Trophoblast cell (in vitro differentiated cells and primary cell): ENCODE measurements at places on chromosomes 12 and 14.

- no peak for DNase-seq
These were observed 27.2 kb upstream of the HSPB8 start for GRCh38 chr12:119151445-119152026.

DNA sequence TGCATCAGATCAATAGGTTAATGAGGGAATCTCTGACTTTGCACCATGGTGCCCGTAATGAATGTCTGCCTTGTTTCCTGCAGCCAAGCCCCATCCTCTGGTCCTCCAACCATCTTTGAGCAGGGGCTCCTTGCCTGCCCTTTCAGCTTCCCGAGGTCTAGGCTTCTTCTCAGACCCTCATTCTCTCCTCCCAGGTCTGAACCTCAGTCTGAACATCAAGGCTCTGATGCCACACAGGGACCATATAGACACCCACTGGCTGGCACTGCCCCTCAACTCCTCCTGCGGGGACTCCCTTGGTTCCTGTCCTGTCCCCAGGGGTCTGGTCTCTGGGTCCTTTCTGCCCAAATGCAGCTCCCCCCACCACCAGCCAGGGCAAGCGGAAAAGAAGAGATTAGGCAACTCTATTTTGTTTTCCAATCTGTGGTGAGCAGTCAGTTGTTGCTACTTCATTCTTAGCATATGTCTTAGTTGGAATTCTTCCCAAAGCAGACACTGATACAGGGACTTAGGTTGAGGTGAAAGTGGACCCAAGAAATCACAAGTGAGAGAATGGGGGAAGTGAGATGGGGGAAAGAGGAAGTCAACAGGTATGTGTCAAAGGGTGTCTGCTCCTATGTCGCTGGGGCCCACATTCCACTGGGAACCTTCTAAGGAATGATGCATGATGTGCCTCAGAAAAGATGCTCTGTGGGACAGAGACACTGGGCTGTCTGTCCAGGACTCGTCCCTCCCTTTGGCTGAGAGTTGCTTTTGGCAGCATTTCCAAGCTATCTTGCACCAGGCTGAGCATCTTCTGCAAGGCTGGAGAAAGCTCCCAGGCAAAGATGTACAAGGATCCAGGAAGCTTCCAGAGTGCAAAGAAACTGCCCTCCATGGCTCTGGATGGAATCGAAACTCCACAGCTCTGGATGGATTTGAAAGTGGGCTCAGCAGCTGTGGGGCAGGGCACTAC, 1096.5 kb upstream of the TMEM132C start:
- DNase-seq: no peak

GRCh38 chr12:92218394-92219077, 72.9 kb upstream of the BTG1 start:
- DNase-seq: no peak

- no peak for DNase-seq
These were observed 1.5 kb upstream of the PPP1CC start for GRCh38 chr12:110744151-110744571.

- DNase-seq: no peak
These were observed 553 bp downstream of the CLEC14A start for GRCh38 chr14:38255408-38255672.

GRCh38 chr12:130953771-130954543, at the start of gene ADGRD1:
Gene ADGRD1 (plus strand): TSS chr12:130953907. CDS start chr12:130954466, 559 bp downstream.
- DNase-seq: peak; percentile 18

- DNase-seq: no peak
These were observed 36.2 kb upstream of the KCNH3 start for GRCh38 chr12:49502590-49502989.

DNA sequence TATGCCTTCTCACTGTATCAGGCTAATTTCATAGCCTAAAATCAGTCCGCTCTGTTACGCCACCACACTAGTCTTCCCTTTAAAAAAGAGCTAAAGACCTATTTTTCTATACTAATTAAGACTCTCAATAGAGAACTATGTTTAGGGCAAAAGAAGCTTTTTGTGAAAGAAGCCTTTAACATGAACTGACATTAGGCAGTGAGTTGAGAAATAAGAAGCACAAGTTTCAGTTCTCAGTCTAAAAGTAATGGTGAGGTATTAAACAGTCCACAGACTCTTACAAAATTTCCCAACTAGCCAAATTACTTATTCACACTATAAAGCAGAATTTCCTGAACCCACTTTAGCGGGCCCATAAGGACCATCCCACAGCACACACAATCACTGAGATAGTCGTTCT, 93.7 kb downstream of the SOX5 start:
- DNase-seq: no peak

DNA sequence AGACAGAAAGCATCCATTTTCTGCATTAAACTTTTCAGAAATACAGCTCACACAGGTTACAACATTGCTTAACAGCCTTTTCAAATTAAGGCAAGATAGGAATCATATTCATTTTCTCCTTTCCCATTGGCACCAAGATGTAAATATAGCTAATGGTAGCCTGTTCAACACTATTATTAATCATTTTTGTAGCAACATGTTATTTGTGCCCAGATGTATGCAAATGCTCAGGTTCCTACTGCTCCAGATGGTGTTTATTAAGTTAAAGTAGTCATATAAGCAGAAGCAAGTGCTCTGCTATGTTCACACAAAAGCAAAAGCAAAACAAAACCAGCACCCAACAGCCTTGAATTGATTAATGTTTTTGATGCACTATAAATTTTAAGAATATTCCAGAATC, 1110.6 kb downstream of the SLC6A15 start:
- no peak for DNase-seq

- DNase-seq: no peak
These were observed 717 bp upstream of the KRT78 start for GRCh38 chr12:52849511-52849910.

DNA sequence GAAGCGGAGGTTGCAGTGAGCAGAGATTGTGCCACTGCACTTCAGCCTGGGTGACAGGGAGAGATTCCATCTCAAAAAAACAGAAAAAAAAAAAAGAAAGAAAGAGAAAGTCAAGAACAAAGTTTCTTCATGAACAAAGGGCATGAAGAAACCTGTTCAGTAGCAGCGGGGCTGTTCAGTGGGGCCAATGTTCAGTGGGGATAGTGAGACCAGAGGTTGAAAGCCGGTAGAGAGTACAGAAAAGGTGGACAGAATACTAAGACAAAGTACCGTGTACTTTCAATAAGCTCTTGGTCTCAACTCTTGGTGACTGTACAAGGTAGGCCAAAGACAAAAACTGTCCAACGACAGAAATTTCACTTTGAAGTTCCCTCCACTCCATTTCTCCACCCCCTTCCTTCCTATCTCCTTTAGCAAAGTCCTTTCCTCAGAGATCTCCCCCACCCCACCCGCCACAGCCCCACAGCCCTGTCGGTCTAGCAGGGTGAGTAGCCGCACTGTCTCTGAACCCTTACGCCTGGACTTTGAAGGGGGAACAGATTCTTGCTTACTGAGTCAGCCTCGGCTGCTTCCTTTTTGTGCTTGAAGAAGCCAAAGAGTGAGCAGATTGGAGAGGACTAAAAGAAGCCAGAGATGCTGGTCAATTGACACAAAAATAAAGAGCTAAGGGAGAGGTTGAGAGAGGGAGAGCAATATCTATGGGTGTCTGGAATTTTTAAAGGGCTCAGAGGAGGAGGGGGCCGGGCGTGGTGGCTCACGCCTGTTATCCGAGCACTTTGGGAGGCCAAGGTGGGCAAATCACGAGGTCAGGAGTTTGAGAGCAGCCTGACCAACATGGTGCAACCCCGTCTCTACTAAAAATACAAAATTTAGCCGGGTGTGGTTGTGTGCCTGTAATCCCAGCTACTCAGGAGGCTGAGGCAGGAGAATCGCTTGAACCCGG, 44.2 kb upstream of the FOS start:
- no peak for DNase-seq

GRCh38 chr12:19922717-19923116, 445.6 kb upstream of the PDE3A start:
- DNase-seq: no peak

DNA sequence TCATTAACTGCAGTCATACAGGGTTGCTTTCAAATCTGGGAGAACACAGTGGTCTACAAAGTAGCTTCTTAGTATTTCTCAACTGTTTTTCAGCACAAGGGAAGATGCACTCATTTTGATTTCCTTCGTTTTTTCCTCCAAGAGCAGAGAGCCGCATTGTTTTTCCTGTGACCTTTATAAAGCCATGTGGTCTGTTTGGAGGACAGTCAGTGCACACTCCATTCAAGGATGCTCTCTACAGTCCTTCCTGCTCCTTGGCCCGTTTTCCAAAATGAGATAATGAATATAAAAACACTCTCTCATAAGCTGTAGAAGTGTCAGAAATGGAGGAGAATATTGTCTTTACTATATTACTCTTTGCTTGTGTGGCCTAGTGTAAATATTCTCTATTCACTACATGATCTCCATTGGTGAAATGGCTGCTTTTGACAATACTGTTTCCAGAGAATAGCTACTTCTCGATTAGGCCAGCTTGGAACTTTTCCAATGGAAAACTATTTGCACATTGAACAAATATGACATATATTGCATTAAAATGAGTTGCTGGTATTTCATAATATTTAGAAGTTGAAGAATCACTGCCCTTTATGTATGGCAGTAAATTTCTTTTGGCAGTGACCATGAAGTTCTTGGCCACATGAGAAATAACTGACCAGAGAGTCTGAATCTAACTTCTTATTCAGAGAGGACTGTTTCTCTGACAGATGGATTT, 393.1 kb upstream of the RGS6 start:
- no peak for DNase-seq

GRCh38 chr12:103745962-103746361, 95.1 kb downstream of the NT5DC3 start:
- DNase-seq: no peak

- DNase-seq: no peak
These were observed 4.3 kb downstream of the MBIP start for GRCh38 chr14:36316131-36316530.

DNA sequence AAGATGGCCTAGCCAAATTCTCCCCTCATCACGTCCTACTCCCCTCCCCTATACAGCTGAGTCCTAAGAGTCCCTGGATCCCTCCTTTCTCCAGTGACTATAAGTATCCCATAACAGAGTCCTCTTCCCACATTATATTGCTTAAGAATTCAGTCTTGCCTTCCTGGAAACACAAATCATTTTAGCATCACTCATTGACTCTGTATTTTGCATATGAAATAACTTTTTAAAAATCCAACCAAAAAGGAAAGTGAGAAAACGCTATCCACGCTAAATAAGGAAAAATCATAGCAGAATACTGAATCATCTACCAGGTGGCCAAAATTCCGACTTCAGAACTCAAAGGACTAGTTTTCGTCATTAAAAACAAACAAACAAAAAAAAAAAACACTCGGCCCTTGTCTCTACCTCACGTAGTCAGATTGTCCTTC, 130.2 kb downstream of the GCH1 start:
- peak; percentile 87 for DNase-seq

DNA sequence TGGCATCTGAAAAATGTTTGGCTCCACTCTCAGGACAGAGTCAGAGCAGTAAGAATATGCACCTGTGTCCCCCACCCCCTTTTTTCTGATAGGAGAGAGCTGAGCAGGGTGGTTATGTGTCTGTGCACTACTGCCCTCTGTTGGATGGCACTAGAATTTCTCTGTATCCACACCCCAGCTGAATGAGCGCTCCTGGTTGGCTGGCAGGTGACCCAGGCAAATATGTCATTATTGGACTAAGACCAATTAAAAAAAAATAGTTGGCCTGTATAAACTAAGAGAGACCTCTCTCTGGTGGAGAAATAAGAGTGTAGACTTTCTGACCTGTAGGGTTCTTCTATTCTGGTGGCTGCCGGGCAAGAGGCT, 107.0 kb downstream of the PTCSC3 start:
- DNase-seq: peak; percentile 7

GRCh38 chr12:97638739-97639138, 176.1 kb downstream of the RMST start:
- no peak for DNase-seq

GRCh38 chr12:79934281-79935020, 446 bp downstream of the PPP1R12A start:
- no peak for DNase-seq

DNA sequence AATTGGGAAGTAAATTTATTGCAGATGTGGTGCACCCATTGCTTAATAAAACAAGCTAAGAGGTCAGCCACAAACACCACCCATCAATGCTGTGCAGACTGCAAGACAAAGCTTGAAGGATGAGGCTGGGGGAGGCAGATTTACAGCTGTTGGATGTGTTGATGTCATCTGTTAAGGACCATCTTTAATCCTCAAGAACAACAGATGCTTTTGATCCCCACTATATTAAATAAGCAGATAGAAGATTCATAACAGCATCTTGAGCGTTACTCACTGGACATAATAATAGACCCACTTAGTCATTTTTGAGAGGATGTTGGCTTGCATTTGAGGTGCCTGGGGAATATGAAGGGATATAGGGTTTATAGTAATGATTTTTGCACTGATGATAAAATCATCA, 58.8 kb downstream of the GPR68 start:
- DNase-seq: no peak

DNA sequence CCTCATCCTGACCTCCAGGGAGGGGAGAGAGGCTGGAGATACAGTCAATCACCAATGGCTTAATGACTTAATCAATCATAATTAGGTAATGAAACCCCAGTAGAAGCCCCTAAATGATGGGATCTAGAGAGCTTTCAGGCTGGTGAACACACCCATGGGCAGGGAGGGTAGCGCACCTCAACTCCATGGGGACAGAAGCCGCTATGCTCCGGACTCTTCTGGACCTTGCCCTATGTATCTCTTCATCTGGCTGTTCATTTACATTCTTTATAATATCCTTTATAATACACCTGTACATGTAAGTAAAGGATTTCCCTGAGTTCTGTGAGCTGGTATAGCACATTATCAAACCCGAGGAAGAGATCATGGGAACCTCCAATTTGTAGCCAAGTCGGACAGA, 205.9 kb downstream of the STXBP6 start:
- DNase-seq: no peak

- peak; percentile 23 for DNase-seq
These were observed 128.0 kb downstream of the NDUFA12 start for GRCh38 chr12:94875525-94875924.

GRCh38 chr12:120116441-120116791, at the start of gene RAB35:
Gene RAB35 (minus strand): TSS chr12:120116753. CDS start chr12:120116650, 103 bp downstream.
- no peak for DNase-seq

DNA sequence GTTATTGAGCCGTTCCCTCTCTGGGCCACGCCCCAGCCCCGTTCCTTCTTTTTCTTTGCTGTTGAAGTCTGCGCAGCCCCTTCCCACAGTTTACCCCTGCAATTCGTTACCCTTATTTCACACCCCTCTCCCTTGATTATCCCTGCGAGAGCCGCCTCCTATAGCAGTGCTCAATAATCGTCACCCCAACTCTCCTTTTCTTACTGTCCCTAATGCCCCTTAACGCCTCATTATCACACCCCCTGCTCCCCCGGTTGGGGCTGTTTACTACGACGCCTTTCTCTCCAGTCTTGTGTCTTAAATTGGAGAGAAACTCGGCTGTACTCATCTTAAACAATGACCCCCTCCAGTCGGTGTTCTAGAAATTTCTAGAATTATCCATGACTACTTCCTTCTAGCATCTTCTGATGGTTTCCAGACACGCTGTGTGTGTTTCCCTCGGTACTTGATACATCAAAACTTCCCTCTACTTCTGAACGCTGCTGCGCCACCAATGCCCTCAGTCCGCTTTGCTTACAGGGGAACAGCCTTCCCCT, 713 bp upstream of the FBXL14 start:
- DNase-seq: no peak

- no peak for DNase-seq
These were observed 312.1 kb downstream of the ITPR2 start for GRCh38 chr12:26520869-26521268.
